ENCODE measurements at places on chromosomes 5 and 9.

DNA sequence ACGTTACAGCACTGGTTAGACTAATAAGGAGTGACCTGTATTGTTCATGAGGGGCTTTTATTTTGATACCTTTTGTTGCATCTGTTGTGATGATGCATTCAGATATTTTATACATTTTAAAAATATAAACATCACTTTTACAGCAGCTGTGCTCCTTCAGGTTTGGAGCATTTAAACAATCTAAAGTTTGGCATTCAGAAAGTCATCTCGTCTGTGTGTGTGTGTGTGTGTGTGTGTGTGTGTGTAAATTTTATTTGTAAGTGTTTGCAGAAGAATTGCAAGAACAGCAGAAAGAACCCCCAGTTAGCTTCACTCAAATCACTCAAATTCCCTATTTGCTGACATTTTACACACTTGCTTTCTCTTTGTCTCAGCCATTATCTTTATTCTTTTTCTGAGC lies 87.4 kb downstream of the ERCC6L2 start:
- H3K36me3 ChIP-seq, result no peaks in the 10 kb centered on the region
- no peak for DNase-seq
- no peak overlapping the region for H3K4me3 ChIP-seq
- no peaks in the 10 kb centered on the region for H3K4me1 ChIP-seq
- H3K27me3 ChIP-seq, result no peaks in the 10 kb centered on the region

DNA sequence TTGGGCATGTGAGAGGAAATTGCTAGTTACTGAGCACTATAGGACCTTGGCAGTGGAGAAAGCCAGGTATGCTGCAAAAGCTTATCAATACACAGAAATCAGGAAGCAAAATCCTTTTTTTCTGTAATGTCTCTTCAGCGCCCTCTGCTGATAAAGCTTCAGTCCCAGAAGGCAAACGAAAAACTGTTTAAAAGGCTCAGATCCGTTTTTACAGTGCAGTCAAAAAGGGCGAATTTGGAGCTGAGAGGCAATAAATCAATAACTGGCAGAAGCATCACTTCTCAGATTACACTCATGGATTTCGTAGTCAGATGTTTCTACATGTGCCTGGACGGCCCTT lies 1.1 kb upstream of the MAN2A1 start:
- no peak for DNase-seq
- H3K4me3 ChIP-seq, result peak overlapping the region; percentile 97
- H3K4me1 ChIP-seq, result peaks cover 25% of the 10 kb centered on the region
- no peaks in the 10 kb centered on the region for H3K36me3 ChIP-seq
- no peaks in the 10 kb centered on the region for H3K27me3 ChIP-seq

DNA sequence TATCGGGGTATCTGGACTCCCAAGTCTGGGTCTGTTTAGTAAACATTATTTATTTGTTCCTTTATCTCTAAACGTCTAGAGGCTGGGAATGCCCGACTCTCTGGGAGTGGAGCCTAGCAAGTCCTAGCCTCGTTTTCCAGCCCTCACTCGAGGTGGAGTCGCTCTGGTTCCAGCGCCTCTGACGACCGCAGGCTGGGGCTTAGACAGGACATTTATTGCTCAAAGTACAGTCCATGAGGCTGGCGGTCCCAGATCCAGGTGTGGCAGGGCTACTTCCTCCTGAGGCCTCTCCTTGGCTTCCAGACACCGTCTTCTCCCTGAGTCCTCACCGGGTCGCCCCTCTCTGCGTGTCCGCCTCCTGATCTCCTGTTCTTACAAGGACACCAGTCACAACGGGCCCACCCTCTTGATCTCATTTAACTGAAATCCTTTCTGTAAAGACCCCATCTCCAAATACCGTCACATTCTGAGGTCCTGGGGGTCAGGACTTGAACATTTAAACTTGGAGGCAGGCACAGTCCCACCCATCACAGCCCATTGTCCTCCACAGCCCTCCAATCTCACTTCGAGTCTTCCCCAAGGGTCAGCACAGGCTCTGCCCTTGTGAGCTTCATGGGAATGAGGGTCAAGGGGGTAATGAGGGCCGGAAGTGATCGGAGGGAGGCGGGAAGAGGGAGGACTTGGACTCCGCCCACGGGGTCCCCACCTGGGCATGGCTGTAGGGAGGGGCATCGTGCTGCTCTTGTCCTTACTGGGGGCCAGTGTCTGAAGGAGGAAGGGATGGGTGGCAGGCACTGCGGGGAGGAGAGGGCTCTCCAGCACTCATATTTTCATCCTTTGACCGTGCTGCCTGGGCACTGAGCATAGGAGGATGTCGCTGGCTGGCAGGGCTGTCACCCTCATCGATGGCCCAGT lies 12.2 kb upstream of the CLPTM1L start:
- no peak for DNase-seq
- H3K4me3 ChIP-seq, result no peak overlapping the region
- no peak overlapping the region for H3K27ac ChIP-seq
- peaks cover 39% of the 10 kb centered on the region for H3K27me3 ChIP-seq
- H3K4me1 ChIP-seq, result no peaks in the 10 kb centered on the region

DNA sequence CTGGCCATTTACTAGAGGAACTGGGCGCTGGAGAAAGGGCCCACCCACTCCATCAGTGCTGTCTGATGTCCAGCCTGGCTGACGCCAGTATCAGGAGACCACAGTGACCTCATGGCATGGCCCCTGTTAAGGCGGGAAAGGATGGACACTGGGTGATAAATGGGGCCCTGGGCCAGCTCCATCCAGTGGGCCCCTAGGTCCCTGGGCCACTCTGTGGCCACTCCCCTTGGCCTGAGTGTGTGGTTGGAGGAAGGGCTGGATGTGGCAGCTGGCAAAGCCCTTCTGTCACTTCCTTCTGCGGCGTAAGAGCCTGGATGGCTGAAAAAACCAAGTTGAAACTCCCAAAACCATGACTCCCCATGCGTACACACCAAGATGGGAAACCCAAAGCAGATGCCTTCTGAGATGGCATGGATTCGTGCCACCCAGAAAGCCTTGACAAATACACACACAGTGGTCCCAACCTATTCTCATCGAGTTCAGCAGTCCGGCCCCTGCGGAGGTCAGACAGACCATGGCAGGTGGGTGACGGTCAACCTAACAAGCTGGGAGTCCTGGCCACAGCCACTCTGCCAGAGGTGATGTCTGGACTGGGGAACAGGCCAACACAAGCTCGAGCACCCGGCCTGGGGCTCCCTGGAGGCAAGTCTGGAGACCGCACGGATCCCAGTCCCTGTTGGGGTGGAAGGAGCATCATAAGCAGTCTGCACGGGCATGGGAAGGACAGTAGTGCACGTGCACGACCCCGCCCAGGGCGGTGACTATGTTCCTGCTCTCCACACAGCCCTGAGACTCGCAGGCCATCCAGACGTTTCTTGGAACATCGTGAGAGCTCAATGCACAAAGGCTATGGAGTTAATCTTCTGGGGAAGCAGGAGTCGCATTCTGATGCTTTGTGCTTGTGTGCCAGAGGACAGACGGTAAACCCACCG lies 45.2 kb upstream of the NOTCH1 start:
- H3K27me3 ChIP-seq, result no peaks in the 10 kb centered on the region
- H3K36me3 ChIP-seq, result no peaks in the 10 kb centered on the region
- H3K4me1 ChIP-seq, result peaks cover 38% of the 10 kb centered on the region
- no peak overlapping the region for H3K4me3 ChIP-seq
- DNase-seq, result no peak

- DNase-seq, result no peak
- peaks cover 41% of the 10 kb centered on the region for H3K4me1 ChIP-seq
- H3K27ac ChIP-seq, result no peak overlapping the region
- H3K4me3 ChIP-seq, result no peak overlapping the region
- peaks cover 46% of the 10 kb centered on the region for H3K27me3 ChIP-seq
Observed at GRCh38 chr9:135084262-135084661, 3.2 kb upstream of the OLFM1 start.

- peaks cover 100% of the 10 kb centered on the region for H3K27me3 ChIP-seq
- H3K4me1 ChIP-seq, result peaks cover 38% of the 10 kb centered on the region
- H3K4me3 ChIP-seq, result no peak overlapping the region
- no peak overlapping the region for H3K27ac ChIP-seq
- H3K36me3 ChIP-seq, result no peaks in the 10 kb centered on the region
- DNase-seq, result no peak
Observed at GRCh38 chr9:132584601-132585560, 2.5 kb downstream of the BARHL1 start.

DNA sequence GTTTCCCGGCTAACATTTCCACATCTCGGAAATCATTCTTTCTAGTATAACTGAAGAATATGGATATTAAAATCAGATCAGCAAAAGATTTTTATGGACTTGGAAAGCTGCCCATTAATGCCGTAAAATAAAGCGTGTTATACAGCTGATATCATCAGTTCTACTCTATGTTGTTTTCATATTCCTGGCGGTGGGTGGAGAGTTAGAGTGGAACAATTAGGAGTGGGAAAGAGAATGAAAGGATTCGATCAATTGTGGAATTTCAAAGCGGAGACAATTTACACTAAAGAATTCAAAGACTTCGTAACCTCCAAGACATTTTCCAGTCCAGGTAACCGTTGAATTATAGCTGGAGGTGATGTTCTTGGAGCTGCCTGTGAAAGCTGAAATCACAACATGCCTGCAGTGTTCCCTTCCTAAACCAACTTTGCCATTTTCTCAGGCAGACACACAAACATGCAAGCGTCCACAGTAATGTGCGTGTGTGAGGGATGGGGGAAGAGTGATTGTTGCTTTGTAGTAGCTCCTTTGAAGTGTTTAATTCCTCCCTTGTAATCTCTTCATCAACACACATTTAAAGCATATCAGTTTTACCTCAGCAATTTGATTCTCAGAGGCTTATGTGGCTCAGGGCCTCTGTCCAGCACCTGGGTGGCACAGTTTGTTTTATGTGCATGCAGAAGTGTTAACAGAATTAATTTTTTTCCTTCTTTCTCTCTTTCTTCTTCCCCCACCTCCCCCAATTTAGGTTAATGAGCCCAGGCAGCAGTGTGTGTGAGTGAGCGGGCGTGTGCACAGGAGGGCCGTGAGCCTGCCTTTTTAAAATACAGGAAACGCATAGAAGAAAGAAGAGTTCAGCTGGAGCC lies 544.1 kb downstream of the RAB3C start:
- peak overlapping the region; percentile 68 for H3K27ac ChIP-seq
- H3K4me1 ChIP-seq, result peaks cover 17% of the 10 kb centered on the region
- H3K36me3 ChIP-seq, result no peaks in the 10 kb centered on the region
- H3K4me3 ChIP-seq, result peak overlapping the region; percentile 40
- no peaks in the 10 kb centered on the region for H3K27me3 ChIP-seq

DNA sequence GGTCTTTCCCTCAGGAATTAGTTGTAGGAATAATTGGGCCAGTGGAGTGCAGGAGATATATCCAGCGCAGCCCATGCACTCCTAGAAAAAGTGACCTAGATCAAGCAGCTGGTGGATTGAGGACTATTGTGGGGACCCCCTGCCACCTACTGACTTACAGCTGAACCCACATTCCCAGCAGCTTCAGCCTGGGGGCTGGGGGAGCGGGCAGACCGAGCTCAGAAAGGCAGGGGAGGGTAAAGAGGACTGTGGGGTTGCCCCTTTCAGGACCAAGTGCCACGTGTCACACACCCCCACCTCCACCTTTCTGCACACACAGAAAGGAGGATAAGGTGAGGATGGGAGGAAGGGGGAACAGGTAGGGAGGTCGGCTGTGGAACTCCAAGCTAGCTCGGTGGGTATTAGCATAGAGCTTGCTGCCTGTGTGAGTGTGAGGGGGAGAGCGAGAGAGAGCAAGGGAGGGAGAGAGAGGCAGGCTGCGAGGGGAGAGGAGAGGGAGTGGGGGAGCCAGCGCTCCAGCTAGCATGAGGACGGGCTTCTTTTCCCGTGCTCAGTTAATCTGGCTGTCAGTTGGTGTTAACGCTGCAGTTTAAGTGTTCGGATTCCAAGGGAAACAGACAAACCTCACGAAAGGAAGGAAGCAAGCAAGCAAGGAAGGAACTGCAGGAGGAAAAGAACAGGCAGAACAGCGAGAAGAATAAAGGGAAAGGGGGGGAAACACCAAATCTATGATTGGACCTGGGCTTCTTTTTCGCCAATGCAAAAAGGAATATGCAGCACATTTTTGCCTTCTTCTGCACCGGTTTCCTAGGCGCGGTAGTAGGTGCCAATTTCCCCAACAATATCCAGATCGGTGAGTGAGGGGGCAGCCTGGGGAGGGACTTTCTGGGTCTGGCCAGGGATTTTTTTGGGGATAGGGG lies at the start of gene GRIA1:
Gene GRIA1 (plus strand): TSS at position 553 of the 920 bp plus-strand sequence.
- H3K27me3 ChIP-seq, result peaks cover 26% of the 10 kb centered on the region
- no peak for DNase-seq
- H3K36me3 ChIP-seq, result no peaks in the 10 kb centered on the region
- H3K4me3 ChIP-seq, result no peak within 1 kb of the TSS

- H3K4me1 ChIP-seq, result peaks cover 9% of the 10 kb centered on the region
- no peak overlapping the region for H3K4me3 ChIP-seq
- H3K27ac ChIP-seq, result no peak overlapping the region
- no peak for DNase-seq
- H3K27me3 ChIP-seq, result no peaks in the 10 kb centered on the region
Observed at GRCh38 chr9:105416840-105417239, 31.0 kb upstream of the FSD1L start.

DNA sequence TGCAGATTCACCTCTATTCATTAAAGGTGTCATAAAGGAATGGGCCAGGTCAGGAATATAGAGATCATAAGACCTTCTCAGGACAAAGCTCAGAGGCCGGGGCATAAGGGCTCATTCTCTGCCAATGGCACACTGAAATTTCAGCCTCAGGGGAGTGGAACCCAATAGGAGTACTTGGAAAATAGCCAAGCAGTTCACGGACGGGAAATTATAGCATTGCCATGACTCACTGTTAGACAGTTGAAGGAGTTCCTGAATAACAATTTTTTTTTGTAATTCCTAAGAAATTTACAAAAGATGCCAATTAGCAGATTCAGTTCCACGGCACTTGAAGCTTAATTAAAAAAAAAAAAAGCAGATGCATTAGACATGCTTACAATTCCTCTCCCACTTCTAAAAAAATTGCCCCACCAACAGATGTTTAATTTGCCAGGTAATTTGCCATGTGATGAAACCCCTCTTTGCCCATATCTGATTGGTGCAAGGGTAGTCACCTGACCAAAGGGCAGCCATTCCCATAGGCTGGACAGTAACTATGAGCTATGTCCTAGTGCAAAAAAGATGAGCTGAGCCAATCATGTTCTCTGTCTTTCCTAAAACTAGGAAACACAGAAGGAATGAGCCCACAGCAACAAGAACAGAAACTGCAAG lies 58.6 kb downstream of the PTCD2 start:
- H3K27me3 ChIP-seq, result no peaks in the 10 kb centered on the region
- H3K4me3 ChIP-seq, result no peak overlapping the region
- peak overlapping the region; percentile 39 for H3K27ac ChIP-seq
- H3K36me3 ChIP-seq, result no peaks in the 10 kb centered on the region
- peaks cover 39% of the 10 kb centered on the region for H3K4me1 ChIP-seq

DNA sequence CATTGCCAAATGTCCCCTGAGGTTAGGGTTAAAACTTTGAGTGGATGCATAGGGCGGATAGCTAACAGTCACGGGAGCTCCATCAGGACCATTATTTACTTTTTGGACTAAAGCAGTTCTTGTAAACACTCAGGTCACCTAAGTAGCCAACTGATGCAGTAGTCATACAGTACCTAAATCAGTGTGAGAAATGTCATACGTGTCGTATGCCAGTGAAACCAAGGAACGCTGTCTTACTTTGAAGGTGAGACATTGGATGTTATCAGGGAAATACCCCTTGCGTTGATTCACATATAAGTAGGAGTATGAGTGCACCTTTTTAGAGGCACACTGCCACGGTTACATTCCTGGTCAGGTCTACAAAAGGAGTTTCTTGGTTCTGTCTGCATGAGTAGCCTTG lies 101.9 kb downstream of the LNPEP start:
- H3K27ac ChIP-seq, result no peak overlapping the region
- H3K4me1 ChIP-seq, result no peaks in the 10 kb centered on the region
- no peaks in the 10 kb centered on the region for H3K27me3 ChIP-seq
- DNase-seq, result no peak
